ENCODE measurements at places on chromosomes 3 and 15. TPM values are rescaled to one million over a fixed set of nuclear protein-coding genes. Genes with fewer than 3 reads are reported as not detected.

The HRG gene
- total RNA-seq, result not detected

The PRR20G gene
- total RNA-seq, result not detected

The SFMBT1 gene
- total RNA-seq, result 5.5 TPM

The MINAR1 gene
- total RNA-seq, result 1.7 TPM

The PPM1M gene
- total RNA-seq, result 8.9 TPM

Measured in astrocyte (in vitro differentiated cells and primary cell).